ENCODE measurements at places on chromosomes 7 and 10.

DNA sequence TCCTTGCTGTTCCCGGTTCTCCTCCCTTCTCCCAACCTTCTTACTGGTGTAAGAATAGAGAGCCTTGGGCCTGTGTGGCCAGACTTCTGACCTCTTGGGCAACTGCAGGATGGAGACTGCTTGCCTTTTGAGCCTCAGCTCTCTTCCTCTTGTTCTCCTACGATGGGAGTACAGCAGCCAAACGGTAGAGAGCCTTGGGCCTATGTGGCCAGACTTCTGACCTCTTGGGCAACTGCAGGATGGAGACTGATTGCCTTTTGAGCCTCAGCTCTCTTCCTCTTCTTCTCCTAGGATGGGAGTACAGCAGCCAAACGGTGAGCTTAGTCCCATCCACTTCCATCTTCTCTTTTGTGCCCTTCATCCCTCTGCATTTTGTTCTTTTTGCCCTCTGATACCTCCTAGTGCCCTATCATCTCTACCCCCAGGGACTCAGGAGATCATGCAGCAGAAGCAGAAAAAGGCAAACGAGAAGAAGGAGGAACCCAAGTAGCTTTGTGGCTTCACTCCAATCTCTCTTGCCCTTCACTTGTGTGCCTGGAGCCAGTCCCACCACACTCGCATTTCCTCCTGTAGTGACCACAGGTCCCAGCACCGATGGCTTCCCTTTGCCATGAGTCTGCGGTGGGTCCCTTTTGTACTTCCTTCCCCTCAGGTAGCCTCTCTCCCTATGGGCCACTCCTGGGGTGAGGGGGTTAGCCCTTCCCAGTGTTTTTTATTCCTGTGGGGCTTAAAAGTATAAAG, 15.3 kb downstream of the SLC25A13 start:
- no peak for DNase-seq

- DNase-seq, result no peak
Observed at GRCh38 chr7:123537026-123537642, 2.7 kb upstream of the IQUB start.

DNA sequence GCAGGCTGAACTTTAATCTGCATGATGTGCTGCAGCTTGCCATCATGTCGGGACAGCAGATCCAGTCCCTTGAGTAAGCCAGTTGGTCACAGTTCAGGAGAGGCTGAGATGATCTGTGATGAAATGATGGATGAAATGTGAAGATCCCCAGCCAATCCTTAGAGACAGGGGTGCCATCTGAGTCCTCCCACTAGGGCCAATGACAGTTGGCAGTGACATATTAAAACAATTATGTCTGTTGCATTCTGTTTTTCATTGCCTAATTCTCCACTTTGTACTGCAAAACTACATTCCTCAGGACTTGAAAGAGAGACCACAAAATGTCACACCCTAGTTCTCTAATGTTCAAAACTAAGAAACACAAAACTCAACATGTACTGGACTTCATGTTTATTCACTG, 66.3 kb upstream of the CAV2 start:
- no peak for DNase-seq

DNA sequence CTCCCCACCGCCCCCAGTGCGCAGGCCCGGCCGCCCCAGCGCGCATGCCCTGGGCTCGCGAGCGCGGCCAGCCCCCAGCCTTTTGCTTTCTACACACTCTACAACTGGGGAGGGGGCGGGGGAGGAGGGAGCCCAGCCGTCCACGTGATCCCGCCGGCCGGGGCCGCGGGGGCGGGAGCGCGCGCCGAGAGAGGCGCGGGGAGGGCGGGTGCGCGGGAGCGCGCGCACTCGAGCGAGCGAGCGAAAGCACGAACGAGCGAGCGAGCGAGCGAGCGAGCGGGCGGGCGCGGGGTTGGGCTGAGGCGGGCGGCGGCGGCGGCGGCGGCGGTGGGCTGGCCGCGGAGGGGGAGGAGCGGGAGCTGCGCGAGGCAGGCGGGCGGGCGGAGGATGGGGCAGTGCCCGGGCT, at the start of gene AUTS2:
Gene AUTS2 (plus strand): TSS at position 395 of the 406 bp plus-strand sequence. CDS start 1,179 bp downstream, outside the sequence.
- DNase-seq, result peak; percentile 66

DNA sequence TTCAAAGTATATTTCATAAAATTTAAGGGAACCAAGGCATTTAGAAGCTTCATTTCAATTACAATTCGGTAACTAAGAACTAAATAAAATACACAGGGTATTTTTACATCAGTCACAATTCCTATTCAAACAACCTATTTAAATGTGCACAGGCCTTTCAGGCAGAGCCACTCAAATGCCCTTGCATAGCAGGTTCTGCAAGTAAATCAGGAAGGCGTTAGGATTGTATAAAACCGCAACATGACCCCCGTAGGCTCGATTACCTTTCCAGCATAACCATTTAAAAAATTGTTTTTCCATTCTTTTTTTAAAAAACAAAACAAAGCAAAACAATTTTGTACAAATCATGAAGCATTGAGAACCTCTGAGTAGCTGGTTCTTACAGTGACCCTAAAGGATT, 289.9 kb upstream of the SP8 start:
- no peak for DNase-seq

- DNase-seq, result no peak
Observed at GRCh38 chr10:101096378-101096777, 34.6 kb downstream of the KAZALD1 start.

DNA sequence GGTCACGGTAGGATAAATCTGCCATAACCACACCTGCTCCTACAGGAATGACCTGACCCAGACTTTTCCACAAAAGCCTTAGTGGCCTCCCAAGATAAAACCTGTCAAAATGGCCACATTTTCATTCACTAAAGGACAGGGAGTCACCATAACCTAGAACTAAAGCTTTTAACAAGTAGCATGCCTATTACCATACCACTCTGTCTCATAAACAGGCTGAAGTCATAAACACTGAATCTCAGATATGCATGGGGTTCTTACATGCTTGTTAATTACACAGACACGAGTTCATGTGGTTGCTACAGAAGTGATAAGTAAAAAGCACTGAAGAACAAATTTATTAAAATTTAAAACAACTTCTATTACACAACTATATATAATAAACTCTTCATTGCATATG, 56.0 kb downstream of the HIPK2 start:
- DNase-seq, result no peak

DNA sequence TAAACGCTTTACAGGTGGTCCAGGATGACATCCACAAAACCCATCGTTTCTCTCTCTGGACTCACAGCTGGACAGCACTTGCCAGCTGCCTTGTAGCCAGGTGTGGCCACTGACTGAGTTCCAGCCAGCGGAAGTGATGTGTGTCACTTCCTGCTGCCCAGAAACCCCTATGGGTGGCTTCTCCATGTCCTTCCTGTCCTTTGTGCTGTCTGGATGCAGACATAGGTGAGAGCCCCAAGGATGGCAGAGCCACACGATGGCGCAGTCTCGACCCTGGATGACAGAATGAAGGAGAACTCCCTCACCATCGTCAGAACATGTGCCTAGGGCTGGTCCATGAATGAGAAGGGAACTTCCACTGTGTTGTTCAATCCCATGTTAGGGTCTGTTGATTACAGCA, 22.1 kb downstream of the NMT2 start:
- DNase-seq, result peak; percentile 35

- no peak for DNase-seq
Observed at GRCh38 chr10:58932126-58932525, 244.3 kb upstream of the PHYHIPL start.

DNA sequence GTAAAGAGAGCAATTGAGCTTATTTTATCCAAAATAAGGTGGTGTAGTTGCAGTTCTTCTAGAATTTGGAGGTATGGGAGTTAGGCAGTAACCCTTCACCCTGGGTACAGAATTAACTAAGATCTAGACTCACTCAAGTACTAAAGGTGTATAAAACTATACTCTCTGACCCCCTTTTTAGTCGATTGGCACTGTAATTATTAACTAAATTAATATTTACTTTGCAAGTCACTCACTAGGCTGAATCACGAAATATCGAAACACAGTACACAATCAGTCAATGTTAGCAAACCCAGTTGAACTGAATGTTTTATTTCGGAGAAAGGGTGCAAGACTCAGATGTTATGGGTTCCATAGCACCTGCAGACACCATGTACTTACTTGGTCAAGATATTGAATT, 14.6 kb upstream of the CYP2C19 start:
- no peak for DNase-seq

GRCh38 chr10:24866604-24867583, 85.5 kb downstream of the PRTFDC1 start:
- DNase-seq, result no peak

GRCh38 chr7:31065021-31065593, 13.0 kb downstream of the ADCYAP1R1 start:
- no peak for DNase-seq

- DNase-seq, result no peak
Observed at GRCh38 chr10:16519250-16519907, 2.3 kb downstream of the C1QL3 start.

DNA sequence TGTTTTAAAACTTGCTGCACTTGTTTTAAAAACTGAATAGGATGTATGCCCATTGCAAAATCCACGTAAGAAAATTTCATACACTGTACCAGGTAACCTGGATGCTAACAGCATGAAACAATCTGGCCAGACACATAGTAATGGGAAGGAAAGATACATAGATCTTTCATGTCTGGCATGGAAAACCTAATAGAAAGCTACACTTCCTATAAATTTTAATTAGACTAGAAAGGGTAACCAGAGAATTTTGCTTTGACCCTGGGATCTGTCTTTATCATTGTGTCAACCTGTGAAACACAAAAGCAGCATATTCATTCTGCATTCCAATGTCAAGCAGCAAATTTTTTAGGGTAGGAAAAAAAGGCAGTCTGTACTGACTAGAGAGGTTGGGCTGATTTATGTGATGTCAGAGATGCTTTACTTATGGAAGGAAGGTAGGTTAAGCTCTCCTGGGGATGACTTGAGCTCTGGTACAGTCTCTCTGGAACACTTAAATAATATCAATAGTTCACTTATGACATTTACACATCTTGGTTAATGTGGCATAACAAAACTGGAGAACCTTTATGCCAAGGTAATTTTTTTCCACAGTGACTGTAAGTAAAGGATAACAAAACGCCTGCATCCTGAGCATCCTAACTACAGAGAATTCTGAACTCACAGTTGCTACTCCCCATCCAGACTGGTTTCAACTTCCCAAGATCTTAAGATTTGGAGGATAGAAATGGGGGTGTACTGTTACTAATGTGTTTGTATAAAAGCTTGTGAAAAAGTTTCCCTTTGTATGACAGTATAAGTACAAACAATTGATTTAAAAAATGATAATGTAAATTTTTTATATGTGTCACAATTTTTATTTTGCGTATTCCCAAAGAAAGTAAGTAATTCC, 44.7 kb downstream of the DOCK4 start:
- DNase-seq, result no peak

DNA sequence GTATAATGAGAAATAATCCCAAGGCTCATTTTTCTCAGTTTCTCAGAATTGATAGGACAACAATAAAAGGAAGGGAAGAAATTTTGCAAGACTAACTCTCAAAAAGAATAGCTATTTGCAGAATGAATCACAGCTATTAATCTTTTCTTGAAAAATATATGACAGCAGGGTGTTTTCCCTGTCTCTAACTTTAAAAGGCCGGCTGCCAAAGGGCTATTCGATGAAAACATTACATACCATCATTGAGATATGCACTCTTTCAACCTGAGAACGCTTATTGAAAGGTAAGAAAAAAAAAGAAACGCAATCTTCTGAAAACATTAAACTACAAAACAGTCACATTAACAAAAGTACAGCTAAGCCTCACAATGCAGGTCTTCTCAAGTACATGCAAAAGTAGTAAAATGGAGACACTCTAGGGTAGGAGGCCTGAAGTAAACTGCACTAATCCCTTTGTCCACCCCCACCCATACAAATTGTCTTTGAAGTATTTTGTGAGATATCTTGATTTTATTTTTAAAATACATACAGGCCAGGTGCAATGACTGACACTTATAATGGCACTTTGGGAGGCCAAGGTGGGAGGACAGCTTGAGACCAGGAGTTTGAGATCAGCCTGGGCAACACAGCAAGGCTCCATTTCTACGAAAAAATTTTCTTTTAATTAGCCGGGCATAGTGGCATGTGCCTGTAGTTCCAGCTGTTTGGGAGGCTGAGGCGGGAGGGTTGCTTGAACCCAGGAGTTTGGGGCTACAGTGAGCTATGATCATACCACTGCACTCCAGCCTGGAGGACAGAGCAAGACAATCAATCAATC, 83.0 kb downstream of the PARD3 start:
- DNase-seq, result no peak

DNA sequence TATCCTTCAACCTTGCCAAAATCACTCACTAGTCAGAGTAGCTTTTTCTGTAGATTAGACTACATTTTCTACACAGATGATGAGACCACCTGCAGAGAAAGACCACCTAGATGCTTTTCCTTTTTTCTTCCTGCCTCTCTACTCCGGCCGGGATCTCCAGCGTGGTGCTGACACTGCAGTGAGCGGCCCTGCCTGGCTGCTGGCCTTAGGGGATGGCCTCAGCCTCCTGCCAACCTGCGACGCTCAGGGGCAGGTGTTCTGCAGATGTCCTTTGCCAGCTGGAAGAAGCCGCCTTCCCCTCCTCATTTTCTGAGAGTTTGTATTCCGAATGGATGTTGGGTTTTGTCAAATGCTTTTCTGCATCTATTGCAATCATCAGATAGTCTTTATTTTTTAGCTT, 43.5 kb upstream of the NKX6-2 start:
- peak; percentile 6 for DNase-seq

GRCh38 chr7:139570626-139571025, 47.1 kb downstream of the CLEC2L start:
- no peak for DNase-seq

DNA sequence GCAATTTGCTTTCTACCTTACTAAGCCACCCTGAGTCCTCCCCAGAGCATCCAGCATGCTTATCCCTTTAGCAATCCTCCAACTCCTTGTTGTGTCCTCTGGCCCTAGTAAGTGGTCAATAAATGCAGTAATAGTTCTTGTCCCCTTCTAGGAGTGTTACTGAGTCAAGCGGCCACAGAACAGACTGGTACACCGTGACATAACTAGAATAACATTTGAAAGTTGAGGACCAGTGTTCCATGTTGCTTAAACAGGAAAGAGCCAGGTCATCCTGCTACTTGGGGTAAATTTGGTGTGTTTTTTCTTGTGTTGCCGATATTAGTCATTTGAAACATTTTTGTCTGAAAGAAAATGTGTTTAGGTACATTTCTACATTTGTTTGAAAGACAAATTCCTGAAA, 4.8 kb upstream of the CDK6 start:
- no peak for DNase-seq

- no peak for DNase-seq
Observed at GRCh38 chr10:125708971-125709503, 10.5 kb upstream of the EDRF1 start.
